ENCODE measurements at places on chromosomes 3 and 15.

- no peak for DNase-seq
Observed at GRCh38 chr3:39278616-39278935, 1.3 kb downstream of the CX3CR1 start.

- no peak for DNase-seq
Observed at GRCh38 chr3:23667536-23668429, 138.0 kb upstream of the UBE2E1 start.

GRCh38 chr3:63969876-63970275, 53.4 kb downstream of the PSMD6 start:
- DNase-seq = no peak

DNA sequence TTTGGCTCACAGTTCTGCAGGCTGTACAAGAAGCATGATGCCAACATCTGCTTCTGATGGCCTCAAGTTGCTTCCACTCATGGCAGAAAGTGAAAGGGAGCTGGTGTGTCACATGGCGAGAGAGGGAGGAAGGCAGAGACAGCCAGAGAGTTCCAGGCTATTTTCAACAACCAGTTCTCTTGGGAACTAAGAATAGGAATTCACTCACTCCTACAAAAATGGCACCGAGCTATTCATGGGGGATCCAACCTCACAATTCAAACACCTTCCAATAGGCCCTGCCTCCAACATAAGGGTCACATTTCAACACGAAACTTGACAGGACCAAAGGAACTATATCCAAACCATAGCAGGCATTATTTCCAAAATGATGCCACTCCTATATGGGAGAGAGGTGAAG, 299.5 kb upstream of the TGFBR2 start:
- no peak for DNase-seq

DNA sequence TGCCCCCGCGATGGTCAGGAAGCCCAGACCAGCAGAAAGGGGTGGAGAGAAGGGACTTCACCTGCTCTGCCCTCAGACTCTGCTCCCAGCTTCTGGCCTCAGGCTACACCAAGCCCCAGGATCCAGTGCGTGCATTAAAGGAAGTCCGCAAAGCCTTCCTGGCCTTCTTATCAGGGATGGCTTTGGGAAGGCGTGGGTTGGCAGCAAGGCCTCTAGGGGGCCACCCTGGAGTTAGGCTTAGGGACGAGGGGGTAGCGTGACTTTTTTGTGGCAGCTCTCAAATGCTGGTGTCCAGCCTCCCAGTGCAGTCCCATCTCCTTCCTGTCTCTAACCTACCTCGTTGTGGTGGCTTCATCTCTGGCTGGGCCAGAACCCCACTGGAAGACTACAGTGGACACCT, 18.9 kb upstream of the RPL29 start:
- DNase-seq = peak; percentile 70

GRCh38 chr3:87836026-87836425, 222.8 kb downstream of the CGGBP1 start:
- DNase-seq = no peak
